ENCODE measurements at places on chromosomes 6 and 20.

- no peak for DNase-seq
These were observed 1.4 kb upstream of the ARMC12 start for GRCh38 chr6:35735452-35735851.

- no peak for DNase-seq
These were observed 298.1 kb upstream of the CDYL start for GRCh38 chr6:4478098-4478497.

DNA sequence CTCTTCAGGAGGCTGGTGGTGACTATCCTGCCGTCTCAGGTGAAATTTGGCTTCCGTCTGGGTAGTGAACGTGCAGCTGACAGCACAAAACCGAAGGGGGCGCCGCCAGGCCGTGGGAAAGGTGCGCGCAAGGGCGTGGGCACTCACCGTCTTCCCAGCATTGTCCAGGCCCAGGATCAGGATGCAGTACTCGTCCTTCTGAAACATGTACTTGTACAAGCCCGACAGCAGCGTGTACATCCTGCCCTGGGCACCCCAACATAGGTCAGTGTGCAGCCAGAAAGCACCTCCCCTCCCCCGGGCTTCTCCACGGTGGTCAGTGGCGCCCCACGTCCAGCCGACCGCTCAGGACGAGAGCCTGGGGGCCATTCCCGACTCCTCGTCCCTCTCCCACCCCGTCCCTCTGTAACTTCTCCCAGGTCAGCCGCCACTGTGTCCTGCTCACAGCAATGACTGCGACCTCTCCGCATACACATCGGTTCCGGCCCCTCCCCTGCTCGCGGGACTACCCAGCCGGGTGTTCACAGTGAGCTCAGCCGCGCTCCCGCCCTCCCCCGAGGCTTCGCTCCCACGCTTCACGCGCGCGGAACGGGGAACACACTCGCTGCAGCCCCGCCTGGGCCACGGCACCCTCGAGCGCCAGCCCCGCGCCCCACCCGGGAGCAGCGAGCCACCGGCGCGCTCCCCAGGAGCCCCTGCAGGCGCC is 771 bp downstream of the ARFRP1 start:
- DNase-seq, result peak; percentile 47

- no peak for DNase-seq
These were observed 55.0 kb downstream of the CD83 start for GRCh38 chr6:14172562-14172961.

GRCh38 chr6:88494401-88495140 is 328.4 kb upstream of the CNR1 start:
- no peak for DNase-seq

DNA sequence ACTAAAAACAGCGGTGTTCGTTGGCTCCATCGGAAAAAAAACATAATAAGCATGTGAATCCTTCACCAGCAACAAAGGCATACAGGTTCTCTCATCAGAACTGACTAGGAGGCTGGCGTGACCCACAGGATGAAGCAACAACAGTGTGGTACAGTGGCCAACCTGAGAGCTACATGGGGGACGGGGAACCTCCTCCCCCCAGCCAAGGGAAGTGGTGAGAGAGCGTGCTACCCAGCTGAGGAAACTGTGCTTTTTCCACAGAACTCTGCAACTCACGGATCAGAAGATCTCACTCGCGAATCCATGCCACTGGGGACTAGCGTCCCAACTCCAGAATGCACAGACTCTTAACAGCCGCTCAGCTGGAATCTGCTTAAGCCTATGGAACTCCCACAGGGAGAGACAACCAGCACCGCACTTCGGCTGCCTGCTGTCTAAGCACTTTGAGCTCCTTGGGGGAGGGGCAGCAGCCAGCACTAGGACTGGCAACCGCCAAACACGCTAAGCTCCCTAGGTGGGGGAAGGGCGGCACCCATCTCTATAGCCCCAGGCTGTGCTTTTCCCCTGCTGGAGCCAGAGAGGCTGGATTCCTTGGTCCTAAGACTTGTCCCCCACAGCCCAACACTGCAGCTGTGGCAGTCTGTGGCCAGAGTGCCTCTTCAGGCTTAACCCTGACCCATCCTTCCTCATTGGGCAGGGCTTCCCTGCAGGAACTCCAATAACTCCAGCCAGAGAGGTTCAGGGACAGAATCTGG is 538.3 kb upstream of the BTBD3 start:
- peak; percentile 39 for DNase-seq

DNA sequence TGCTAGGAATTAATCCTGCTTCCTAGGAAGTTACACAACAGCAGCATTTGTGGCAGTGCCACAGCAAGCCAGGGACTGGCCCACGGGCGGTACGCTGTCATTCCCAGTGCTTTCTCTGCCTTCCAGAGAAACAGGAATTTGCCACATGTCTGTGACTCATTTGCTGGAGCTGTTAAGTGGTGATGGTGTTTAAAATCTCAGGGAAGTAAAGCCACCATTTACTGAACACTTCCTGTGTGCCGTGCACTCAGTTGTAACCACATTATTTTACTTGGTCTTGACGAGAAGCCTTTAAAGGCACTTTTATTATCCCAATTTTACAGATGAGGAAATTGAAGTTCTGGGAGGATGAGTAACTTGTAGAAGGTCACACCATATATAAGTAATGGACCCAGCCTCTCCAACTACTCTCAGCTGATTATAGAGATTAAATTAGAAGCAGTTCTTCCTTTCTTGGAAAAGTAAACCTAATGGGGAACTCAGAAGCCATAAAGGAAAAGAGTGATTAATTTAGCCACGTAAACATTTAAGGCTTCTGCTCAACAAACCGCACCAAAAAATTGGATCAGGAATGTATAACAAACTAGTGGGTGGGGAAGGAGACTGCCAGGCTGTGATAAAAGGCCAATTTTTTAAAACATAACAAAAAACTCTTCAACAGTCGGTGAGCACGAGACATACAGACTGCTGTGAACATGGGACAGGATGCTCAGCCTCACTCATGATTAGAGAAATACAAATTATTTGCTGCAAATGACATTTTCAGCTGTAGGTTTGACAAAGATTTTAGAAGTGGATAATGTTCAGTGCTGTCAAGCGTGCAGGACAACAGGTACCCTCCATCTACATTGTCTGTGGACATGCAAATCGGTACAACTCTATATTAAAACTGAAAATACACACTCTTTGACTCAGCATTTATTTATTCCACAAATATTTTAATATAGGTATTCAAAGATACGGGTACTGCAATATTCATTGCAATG is 311.2 kb downstream of the NRN1 start:
- DNase-seq, result peak; percentile 89

- DNase-seq, result no peak
These were observed 47.1 kb downstream of the SLC26A8 start for GRCh38 chr6:35977308-35977707.

DNA sequence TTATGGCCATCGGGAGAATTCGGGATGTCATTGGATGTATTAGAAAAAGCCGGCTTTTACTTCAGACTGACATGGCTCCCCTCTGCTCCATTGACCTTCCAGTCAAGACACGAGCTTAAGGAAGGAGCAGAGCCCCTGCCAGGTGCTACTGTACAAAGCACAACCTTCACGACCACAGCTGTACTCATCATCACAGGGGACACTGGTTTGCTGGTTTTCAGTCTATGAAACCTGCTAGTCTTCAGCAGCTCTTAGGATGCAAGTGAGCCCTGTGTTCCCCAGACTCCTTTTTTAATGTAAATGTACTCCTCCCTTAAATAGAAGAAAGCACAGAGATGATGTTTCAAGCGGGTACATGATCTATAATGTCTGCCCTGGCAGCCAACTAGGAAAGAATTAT is 1.9 kb upstream of the TRAPPC3L start:
- DNase-seq, result no peak

DNA sequence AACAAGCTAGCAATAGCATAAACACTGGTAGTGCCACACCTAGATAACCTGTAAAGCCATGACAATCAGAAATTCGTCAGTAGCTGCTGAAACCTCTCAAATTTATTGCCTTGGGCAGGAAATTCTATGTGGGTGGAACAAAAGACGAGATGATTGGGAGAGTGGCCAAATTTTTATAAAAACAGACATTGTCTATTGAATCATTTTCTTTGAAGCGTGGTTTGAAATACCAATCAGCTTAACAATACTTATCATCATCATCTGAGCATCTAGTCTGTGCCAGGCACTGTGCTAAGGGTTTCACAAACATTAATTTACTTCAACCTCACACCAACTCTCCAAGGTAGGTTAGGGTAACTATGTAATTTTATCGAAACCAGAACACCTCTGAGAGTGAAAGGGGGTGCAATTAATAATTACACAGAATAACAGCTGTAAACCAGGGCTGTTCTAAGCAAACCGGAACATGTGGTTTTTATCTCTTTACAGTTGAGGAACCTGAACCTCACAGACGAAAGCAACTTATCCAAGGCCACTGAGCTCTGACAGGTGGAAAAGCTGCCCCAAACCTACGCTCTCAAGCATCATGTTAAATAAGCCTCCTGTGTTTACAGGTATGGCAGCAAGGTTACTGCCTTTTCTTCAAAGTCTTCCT is 43.4 kb downstream of the NHSL1 start:
- DNase-seq, result peak; percentile 59

GRCh38 chr6:20350215-20350614 is 51.5 kb upstream of the E2F3 start:
- DNase-seq, result peak; percentile 60

DNA sequence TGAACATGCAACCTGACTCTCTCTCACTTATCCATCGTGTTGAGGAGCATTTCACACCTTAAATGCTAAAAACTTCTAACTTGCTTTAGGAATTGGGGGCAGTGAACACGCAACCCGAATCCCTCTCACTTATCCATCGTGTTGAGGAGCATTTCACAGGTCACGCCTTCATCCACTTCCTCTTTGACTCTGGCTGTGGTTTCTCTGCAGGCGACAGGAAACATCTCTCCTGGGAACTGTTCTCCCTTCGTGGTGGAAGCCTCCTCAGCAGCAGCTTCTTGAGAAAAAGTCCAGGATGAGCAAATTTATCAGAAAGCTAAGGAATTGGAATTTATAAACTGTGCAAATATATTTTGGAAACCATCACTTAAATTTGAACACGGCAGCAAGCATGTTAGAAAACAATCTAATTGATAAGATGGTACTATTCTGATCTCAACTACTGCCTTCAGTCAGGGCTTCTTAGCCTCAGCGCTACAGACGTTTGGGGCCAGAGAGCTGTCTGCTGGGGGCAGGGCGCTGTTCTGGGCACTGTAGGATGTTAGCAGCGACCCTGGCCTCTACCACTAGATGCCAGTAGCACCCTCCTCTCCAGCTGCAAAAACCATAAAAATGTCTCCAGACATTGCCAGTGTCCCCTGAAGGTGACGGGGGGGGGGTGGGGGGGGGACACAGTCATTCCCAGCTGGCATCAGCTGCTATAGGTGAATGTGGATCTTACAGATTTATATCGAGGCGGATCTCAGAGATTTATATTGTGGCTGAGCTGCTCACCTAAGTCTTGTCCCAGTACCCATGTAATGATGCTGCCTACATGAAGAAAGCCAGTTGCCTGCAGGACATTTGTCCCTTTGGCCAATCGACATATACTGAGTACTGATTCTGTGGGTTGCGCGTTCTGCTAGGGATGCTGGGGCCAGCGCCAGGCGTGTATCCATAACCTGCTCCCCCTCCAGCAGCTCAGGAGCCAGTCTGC is 26.2 kb downstream of the CTCFL start:
- DNase-seq, result peak; percentile 64

DNA sequence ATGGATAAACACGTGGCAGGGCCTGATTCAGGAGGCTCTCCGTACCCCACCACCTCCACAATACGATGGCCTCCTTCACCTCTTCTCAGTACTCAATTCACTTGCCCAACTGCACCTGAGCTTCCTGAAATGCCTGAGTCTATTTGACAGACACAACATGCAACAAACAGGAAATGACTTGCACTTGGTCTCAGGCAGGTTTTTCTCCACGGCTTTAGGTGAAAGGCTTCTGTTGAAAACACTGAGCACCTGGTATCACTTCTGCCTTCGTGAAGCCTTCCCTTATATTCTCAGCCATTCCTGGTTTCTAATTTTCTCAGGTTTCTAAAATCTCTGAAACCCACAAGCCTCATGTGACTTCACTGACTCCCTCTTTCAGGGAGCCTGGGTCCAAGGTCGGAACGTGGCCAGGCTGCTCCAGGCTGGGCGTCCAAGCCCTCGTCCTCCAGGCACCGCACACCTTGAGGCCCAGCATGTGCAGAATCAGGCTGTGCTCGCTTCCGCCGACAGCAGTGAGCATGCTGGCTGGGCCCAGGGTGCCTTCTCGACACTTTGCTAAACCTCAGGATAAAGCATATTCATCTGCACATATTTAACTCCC is 34.7 kb downstream of the TAF4 start:
- DNase-seq, result no peak

DNA sequence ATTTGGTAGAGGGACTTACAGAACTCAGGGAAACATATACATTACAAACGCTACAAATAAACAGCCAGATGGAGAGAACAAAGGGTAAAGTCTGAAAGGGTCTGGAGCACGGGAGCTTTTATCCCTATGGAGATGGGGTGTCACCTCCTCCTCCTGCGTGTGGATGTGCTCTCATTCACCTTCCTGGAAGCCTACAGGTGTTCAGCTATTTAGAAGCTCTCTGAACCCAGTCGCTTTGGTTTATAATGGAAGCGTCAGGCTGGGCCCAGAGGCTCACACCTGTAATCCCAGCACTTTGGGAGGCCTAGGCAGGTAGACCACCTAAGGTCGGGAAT is 17.7 kb upstream of the ITCH start:
- no peak for DNase-seq

- no peak for DNase-seq
These were observed 13.6 kb downstream of the IL17F start for GRCh38 chr6:52230685-52231084.

- no peak for DNase-seq
These were observed 42.8 kb upstream of the PSMF1 start for GRCh38 chr20:1075616-1076015.

DNA sequence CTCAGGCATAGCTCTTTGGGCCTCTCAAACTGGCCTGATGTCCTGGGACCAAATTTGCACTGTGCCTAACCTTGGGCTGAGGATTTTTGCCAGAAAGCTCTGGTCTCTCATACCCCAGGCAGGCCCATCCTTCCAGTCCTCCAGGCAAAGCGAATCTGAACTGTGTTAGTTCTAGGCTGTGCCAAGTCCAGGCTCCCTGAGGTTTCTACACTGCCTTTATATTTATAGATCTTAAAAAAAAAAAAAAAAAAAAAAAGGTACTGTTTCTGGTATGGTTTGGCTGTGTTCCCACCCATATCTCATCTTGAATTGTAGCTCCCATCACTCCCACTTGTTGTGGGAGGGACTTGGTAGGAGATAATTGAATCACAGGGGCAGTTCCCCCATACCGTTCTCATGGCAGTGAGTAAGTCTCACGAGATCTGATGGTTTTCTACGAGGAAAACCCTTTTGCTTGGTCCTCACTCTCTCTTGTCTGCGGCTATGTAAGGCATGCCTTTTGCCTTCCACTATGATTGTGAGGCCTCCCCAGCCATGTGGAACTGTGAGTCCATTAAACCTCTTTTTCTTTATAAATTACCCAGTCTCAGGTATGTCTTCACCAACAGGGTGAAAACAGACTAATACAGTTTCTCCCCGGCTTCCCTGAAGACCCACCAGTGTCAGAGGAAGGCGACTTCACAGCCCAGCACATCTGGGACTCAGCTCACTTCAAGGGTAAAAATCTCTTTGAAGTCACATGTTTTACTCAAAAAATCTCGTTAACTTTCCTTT is 39.0 kb upstream of the TBXT start:
- DNase-seq, result no peak

- DNase-seq, result no peak
These were observed 22.9 kb downstream of the HLA-DRA start for GRCh38 chr6:32462609-32463008.

- DNase-seq, result peak; percentile 62
These were observed 103.6 kb downstream of the JPH2 start for GRCh38 chr20:44083220-44083933.

GRCh38 chr6:39850736-39851297 is 58.6 kb downstream of the DAAM2 start:
- no peak for DNase-seq
